NCI-H1092 (cell line): ENCODE measurements at places on chromosomes 7 and 10.
A peak's percentile ranks its signal among the peaks of the same experiment; 100 is the strongest.

DNA sequence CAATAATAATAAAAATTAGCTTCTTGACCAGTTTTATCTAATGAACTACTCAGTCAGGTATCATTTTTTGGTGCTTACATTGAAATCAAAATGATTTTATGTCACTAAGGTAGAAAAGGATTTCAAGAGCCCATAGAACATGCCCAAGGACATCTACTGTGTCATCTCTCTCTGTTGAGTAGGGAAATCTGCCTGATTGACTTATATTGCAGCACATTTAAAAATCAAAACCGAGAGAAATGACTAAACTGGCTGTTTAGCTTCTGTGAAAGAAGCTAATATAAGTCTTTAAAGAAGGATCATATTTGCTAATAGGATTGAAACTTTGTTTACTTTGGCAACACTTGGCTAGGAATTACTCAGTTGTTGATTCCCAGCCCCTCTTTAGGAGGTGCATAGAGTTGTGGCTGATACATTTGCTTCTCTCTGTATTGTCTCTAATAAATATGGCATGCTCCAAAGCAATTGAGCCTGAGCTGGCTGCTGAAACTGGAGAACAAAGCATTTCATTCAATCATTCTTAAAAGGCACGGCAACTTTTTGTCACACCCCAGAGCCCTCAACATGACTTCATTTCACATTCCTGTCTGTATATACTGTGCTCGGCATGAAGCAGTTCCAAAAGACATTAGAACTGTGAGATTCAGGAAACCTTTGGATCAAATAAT, 1096.9 kb upstream of the POT1 start:
- DNase-seq, result no peak

- DNase-seq, result no peak
Measured at GRCh38 chr7:133186060-133186459, 66.8 kb upstream of the EXOC4 start.

GRCh38 chr10:29446327-29446726, 157.5 kb downstream of the LYZL1 start:
- DNase-seq, result no peak

DNA sequence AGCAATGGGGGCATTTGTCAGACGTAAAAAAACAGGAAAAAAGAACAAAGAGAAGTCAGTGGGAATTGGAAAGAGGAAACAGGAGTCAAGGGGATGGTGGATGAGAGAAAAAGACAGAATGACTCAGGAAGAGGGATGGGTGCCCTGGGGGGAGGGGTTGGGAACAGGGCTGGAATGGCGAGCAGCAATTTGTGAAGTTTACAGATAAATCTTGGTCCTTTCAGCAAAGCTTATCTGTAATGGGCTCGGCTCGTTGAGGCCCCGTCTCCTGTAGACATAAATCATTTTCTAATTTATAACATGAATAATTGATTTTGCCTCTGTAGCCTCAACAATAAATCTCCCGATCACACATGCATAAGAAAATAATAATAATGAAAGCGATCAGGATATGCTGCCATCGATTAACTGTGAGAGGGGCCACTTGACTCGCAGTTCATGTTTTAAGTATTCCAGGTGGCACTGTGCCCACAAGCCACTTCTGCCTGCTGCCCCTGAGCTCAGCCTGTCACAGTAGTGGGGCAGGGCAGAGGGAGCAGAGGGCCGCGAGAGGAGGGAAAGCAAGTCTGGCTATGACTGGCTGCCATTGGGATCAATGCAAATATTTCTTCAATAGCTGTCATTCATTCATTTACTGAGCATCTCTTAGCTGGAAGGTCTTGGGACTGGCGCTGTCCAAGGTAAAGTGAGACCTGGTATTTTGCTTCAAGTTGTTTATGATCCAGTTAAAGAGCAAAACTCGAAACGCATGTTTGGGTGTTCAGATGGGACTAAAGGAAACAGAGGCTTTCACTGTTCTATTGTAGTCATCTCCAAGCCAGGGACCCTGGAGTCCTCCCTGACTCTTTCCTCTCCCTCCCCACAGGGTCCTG, 47.4 kb upstream of the R3HCC1L start:
- peak; percentile 57 for DNase-seq

DNA sequence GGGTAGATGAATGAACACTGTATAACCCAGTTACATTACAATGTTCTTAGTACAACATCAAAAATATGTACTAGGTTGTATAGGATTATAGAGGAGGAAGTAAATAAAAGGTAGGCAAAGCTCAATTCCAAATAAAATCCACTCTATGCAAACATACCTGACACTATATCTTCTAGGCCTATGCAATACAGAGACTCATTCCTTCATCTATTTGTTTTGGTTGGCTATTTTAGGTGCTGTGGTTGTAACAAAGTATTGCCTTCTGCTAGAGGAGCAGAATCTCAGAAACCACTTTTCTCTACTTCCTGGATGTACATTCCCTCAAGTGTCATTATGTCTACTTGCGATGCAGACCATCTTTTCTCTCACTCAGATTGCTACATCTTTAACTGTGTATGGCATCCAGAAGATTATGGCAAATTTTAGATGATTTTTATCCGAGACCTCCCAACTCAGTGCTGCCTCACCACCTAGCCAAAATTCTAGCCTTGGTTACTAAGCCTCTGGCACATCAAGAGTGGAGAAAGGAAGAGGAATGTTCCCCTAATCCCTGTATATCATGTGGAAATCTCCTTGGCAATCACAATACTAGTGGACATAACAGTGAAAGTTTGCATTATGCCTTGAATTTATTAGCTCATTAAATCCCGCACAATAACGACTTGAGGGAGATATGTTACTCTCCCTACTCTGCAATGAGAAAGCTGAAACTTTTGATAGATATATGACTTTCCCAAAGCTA, 5.5 kb upstream of the TFPI2 start:
- DNase-seq, result no peak

DNA sequence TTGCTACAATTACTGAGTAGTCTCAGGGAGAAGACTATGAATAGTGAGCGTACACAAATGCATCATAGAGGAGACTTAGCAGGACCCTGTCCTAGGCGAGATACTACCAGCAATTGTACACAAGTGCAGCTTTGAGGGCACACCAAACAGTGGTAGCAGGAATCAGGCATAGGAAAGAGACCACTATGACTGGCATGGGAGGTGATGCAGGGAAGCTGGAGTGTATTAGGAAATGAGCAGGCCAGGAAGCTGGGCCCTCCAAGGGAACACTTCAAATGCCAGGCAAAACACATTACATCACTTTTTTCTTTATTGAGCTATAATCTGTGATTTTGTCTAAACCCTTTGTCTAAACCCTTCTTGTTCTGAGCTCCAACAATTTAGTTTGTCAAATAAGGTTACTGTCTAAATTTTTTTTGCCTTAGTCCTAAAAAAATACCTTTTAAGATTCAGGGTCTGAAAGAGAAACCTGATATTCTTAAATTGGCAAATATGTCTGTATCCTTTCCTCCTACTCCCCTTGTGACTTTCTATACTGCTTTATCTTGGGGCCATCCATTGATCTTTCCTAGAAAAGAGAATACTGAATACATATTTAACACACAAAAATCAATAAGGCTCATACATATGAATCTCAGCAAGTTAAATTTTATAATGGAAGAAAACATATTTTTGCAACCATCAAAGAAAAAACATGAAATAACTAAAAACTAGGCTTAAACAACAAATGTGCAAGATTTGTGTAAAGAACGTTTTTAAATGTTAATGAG, 193.8 kb upstream of the PHYHIPL start:
- no peak for DNase-seq

DNA sequence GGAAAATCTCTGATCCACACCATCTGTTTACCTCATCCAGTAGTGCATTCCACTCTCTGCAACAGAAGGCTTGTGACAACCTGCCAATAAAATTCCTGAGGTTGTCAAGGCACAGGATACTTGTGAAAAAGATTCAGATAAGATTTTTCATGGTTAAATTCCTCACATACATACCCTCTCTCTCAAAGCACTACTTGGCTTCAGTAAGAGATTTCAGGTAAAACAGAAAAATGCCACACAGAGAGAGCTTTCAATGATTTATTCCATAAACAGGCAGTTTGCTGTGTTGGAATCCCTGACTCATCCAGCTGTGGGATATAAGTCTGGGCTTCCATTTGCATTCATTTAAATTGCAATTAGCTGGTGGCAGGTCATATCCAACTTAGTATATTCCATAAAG, 99.7 kb upstream of the CAV2 start:
- DNase-seq, result no peak

GRCh38 chr10:61943674-61944378, 42.3 kb downstream of the ARID5B start:
- DNase-seq, result no peak
